Hematopoietic multipotent progenitor cell treated with erythropoietin and hydrocortisone succinate and interleukin-3 and kit ligand, for 4 days (in vitro differentiated cells): ENCODE measurements at places on chromosomes 1 and 21.

DNA sequence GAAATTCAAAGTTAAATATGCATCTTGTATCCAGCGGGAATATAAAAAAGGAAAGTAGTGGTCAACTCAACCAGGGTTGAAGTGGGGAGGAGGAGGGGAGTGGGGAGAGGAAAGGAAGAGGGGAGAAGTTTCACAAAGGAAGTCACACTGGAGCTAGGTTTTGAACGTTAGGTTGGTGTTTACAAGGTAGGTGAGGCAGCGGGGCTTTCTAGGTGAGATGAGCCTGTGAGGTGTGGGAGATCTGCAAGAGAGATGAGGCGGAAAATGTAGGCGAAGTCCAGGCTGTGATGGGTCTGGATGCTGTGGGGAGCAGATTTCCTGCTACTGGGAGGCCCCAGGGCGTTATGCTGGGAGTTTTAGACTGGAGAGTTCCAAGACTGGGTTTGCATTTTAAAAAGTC, 36.1 kb upstream of the IL20 start:
- no peak for DNase-seq

DNA sequence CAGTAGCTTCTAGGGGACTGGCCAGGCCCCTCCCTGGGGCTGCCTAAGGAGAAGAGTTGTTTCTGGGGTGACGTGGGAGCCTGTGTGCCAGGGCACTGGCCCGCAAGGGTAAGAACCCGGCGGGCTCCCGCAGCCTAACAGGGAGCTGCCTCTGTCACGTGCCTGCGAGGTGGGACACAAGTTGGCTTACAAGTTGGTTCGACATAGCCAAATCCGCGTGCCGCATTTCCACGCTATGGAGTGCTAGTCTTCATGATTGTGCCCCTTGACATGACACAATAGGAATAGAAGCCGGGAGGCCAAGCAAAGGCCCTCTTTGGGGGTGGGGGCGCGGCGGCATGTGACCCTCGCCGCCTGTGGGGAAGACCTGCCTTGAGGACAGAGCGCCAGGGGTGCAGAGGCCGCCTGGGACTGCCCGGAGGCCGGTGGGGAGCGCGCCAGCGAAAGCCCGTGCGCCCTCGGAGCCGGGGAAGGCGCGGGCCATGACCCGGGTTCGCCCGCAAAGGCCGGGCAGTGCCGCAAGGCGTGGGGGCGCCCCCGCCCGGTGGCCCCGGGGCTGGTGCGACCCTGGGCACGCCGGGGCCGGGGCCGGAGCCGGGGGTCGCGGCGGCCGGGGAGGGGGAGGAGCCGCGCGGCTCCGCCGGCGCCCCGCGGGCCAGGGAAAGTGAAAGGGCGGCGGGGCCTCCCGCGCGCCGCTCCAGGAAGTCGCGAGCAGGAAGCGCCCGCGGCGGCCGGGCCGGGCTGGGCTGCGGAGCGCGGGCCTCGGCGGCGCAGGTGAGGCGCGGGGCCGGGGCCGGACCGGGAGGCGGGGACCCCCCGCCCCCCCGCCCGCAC, at the start of gene SLC37A1:
TSS of gene SLC37A1 (plus strand) at position 702 of the 834 bp plus-strand sequence. CDS start 4,603 bp downstream, outside the sequence.
- DNase-seq = peak; percentile 54

DNA sequence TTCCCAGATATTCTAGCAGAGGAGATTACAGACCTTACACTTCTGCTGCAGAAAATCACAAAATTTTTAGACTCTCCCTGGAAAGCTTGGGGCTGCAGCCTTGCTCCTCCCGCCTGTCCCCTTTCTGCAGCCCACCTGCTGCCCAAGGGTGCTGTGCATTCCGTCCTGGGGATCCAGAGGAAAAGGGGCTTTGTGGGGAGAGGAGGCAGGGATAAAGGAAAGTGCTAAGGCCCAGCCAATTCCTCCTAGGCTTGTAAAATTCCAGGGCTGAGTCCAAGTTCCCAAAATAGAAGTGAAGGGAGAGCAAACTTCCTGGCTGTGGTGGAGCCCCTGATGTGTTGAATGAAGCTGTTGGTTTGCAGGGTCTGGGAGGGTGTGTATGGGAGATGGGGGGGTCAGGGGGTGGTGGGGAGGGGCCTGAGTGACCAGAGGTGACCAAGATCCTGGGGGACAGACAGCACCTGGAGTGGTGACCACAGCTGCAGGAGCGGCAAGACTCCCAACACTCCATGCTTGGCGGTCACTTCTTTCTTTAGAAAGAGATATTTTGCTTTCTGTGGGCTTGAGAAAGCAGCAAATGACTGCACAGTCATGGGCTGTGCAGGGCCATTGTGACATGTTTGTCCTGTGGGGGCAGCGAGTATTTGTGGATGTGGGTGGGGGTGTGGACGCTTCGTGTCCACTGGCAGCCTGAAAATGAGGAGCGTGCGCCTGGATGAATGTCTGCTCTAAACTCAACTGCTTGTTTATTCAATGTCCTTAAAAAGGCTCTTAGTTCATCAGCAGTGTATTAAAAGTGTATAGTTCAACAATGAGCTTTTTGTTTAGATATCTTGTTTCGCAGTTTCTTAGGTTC, 68.4 kb downstream of the TLR5 start:
- DNase-seq = no peak

DNA sequence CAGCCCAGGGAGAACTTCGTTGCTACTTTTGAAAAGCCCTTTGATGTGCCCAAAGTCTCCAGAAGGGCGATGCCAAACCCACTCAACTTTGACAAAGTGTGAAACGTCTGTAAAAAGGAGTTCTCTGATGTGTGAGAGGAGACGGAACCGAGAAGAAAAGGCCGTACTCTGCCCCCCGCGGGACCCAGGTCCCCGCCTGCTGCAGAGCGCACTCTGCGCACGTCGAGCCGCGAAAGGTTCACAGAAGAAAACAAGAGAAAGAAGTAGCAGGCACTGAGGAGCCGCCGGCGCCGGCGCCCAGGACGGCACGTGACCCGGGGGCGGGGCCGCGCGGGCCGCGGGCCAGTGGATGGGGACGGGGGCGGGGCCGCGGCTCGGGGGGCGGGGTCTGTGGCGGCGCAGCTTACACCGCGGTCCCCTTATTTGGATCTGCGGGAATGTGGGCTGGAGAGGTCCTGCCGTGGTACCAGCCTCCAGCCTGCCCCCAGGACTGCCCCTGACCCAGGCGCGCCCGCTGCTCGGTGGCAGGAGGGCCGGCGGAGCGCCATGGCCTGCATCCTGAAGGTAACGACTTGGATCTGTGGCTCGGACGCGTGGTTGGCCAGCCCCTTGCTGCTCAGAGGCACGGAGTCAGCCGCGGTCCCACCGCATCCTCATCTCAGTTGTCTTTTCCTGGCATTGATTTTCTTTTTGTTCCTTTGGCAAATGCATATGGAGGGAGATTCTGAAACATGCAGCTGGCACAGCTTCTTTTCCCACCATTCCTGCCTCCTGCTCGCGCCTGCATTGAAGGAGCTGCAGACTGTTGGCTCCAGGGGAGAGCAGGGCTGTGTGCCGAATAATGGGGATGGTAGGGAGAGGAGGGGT, at the start of gene ST6GALNAC3:
TSS of gene ST6GALNAC3 (plus strand) at position 426 of the 867 bp plus-strand sequence.
- DNase-seq = peak; percentile 89

DNA sequence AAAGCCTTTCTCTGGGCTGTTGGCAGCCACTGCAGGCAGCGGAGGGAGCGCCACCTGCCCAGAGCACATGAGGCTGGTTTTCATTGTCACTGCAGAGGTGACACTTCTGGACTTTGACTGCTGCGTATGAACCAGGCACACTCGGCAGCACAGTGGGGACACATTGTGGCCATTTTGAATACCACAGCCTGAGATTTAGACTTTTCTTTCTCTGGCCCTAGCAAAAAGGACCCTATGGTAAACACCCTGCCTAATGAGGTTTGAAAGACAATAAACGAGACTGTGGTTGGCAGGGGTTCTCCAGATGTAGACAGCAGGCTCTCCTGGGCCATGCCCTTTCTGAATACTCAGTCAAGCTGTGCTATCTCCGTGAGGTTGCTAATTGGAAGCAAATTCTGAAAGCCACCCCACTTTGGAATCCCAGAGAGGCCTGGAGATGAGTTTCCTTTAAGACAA, 12.0 kb upstream of the KCNE2 start:
- DNase-seq = peak; percentile 84

DNA sequence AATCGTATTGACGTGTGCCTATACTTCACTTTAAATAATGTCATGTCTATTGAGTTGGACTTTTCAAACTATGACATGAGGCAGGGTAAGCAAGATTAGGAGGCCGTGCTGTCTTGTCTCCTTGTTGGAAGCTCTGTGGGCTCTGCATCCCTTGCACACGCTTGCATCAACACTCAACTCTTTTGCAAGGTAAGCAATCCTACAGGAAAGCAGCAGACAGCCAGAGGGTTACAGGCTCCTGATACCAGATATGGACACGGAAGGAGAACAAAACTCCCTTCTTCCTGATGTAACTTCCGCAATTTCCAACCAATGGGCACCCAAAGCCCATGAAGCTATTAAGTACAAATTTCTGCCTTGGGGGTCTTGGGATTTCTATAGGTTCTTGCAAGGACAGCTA, 1520.7 kb upstream of the B3GALT2 start:
- no peak for DNase-seq

GRCh38 chr21:27648560-27648959, 681.7 kb upstream of the ADAMTS5 start:
- no peak for DNase-seq
